Renal cortical epithelial cell (primary cell): ENCODE measurements at places on chromosomes 16 and 17.

DNA sequence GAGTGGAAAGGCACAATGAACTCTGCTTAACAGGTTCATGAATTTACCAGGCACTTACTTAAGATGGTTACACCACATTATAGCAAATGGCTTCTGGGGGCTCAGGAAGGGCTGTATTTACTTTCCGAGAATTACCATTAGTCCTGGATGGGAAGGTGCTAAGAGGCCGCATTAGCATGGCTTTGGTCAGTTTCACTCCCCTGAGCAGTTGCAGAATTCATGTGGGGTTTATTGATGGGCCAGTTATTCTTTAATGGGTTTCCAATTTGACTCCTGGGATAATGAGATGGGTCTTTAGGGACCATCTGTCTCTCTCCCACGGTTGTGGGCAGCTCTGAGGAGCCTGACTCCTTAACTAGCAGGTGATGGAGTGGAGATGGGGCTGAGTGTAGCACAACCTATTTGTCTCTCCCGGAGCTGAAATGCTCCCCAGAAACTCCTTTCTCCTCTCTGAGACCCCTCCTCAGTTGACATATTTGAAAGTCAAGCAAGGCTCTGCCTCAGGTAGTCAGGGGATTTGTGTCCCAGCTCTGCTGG, 652.5 kb downstream of the HS3ST4 start:
- no peak for DNase-seq

- no peak for DNase-seq
Observed at GRCh38 chr16:86350289-86350688, 160.0 kb upstream of the FOXF1 start.

- DNase-seq: peak; percentile 22
Observed at GRCh38 chr17:13544765-13545164, 57.0 kb downstream of the HS3ST3A1 start.

- no peak for DNase-seq
Observed at GRCh38 chr16:77450790-77451487, 16.1 kb upstream of the ADAMTS18 start.

DNA sequence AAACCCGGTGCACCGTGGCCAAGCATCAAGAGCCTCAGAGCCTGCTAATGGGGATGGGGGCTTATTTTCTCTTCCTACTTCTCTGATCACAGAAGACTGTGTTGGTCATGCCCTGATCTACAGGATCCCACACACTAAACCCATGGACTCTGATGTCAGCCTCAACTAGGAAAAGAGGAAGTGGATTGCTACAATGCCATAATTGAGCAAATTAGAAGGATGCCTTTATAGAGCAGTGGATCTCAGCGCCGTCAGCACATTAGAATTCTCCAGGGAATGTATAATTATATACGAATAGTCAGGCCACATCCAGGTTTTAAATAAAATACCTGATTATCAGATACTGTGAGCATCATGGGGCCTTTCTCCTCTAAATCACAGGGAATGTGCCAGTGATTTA, 64.8 kb downstream of the VAT1L start:
- DNase-seq: no peak

DNA sequence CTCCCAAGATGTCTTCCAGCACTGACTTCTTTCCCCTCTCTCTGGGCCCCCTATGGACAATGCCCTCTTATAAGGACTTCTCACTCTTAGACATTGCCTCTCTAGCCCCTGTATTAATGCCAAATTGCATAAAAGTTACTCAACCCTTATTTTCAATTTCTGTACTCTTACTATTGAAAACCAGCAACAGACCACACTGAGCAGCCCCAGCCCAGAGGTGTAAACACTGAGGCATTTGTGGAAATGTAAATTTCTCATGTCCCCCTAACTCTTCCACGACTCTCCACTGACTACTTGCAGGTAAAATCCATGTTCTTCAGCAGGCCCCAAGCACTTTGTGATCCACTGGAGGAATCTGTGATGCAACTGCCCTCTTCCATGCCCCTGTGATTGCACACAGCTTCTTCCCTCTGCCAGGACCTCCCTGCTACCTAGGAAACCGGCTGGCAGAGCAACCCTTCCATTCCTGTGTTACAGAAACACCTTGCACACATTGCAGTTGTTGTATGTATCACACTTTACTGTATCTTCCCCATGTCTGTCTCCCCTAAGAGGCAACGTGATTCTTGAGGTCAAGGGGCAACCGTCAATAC, 4.4 kb downstream of the N4BP1 start:
- DNase-seq: peak; percentile 62

DNA sequence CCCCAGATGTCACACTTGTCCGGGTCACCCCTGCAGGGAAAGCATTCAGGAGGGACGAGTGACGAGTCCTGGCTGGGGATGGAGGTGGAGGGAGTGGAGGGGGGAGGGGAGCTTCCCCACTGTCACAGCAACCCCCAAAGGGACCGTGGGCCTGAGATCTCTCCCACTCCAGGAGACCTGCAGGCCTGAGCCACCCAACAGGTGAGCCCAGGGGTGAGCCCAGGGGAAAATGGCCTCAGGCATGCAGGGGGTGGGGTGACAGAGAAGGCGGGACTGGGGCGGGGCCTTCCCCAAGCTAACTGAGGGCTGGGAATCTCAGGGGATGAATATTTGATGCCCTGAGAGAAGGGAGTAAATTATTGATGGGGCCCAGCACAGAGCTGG, 2.4 kb downstream of the USH1G start:
- no peak for DNase-seq

DNA sequence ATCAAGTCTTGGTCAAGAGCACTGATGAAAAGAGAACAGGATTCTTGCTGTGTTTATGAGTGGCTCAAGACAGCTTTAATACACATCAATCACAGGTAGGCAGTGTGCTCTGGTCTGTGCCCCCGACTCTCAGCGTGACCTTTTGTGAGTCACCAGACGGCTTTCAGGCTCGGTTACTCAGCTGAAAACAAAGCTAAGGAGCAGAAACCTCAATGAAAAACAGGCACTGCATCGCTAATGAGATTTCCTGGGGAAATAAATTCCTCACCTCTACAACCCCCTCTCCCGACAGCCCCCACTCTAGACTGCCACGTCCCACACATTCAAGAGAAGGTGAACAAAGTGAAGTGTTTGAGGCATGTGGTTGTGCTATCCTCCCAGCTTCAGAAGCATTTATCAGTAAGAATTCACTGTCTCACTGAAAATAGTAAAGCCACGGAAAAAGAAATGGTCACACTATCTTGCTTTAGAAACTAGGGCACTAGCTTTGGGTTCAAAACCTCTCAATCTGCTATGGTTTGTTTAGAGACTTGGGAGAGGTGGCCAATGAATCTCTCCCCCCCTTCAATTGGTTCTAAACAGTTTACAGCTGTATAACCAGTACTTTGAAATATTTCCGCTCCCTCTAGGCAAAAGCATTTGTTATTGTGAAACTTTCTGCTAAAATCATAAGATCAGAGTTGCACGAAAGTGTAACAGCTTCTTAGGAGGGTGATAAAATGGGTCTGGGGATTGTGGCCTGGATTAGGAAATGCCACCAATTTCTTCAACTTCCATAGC, 199.5 kb upstream of the PMFBP1 start:
- DNase-seq: peak; percentile 99
